ENCODE measurements at places on chromosomes 1 and 21.
A peak's percentile ranks its signal among the peaks of the same experiment; 100 is the strongest.

- DNase-seq: no peak
Observed at GRCh38 chr1:162838863-162839262, 22.1 kb downstream of the CCDC190 start.

DNA sequence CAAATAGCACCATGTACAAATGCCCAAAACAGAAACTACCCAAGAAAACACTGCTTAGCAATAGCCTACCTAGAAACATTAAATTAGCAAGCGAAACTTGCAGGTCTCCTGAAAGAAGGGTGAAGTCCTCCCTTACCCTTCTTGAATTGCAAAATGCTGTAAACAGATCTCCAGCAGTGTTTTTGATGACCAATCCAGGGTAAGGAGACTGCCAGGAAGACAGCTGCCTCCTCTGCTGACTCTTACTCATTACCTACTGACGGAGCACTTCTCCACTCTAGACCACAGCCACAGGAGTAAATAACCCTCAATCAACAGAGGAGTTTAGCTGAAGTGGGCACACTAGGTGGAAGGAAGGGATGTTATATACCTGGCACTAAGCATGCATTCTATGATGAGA, 32.2 kb upstream of the GADD45A start:
- no peak for DNase-seq

GRCh38 chr1:209787551-209787950, 3.2 kb upstream of the C1orf74 start:
- no peak for DNase-seq

DNA sequence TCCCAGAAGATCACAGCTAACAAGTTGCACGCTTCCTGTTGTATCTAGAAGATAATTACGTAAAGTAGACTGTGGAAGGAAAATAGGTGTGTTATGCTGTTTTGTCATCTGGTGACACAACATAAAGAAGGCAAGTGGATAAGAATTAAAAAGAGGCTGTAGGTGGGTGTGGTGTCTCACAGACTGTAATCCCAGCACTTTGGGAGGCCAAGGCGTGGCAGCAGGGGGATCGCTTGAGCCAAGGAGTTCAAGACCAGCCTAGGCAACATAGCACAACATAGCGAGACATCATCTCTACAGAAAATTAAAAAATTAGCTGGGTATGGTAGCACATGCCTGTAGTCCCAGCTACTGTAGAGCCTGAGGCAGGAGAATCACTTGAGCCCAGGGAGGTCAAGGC, 17.9 kb upstream of the ZNF281 start:
- DNase-seq: no peak

GRCh38 chr21:35643176-35643575, 417.1 kb downstream of the SETD4 start:
- DNase-seq: no peak

DNA sequence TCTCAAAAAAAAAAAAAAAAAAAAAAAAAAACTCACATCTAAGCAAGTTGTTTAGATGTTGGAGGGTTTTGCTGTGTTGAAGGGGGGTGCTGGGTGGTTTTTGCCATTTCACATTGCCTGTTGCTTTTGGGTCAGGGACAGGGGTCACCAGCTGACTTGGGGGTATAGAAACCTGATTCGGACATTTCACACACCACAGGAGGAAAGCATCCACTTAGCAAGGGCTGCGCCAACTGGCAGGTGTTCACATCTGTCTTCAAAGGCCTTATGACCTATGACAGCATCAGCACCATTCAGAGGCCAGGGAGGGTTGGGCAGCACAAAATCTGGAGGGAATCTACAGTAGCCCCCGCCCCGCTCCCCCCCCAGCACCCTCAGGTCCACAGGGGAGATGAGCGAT, 45.2 kb downstream of the SYF2 start:
- DNase-seq: no peak

GRCh38 chr1:114340892-114341291, 170.1 kb downstream of the TRIM33 start:
- DNase-seq: no peak

DNA sequence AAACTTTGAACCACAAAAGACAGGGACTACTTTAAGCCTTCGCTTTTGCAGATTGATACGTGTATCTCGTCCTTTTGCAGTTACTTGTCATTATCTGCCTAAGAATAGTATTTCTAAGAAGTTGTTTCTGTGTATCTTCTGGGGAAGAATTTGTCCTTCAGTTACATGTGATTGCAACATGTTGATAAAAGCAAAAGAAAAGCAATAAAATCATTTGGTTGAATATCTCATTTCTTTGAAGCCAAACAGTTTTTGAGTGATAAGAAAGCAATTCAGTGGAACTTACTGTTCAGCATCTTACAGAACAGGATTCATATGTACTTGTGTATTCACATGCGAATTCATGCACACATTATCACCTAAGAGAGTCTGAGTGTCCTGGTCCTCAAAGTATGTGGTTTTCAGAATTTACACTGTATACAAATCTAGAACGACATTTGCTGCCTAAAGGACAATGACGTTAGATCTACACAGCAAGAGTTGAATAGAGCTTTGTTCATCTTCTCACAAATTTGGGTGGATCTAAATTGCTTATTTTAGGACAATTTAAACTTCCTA, 66.7 kb upstream of the MRPS6 start:
- DNase-seq: no peak

GRCh38 chr1:187872550-187872949, 1043.8 kb downstream of the PLA2G4A start:
- no peak for DNase-seq

DNA sequence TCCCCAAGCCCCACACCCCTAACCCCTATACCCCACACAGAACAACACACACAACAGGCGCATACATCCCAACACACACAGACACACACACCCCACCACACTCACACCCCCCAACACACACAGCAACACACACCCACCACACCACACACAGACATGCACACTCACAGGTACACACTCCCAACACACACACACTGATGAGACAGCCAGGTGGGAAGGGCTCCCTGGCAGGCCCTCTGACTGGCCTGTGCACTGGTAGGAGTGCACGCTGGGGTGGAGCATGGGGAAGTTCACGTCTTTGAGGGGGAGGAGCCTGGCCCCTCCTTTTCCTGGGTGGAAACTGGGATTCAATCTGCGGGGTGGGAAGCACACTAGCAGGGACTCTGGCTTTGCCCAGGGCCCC, 116.7 kb downstream of the RHOU start:
- no peak for DNase-seq

- no peak for DNase-seq
Observed at GRCh38 chr1:32743380-32744070, 41.0 kb upstream of the SYNC start.

- DNase-seq: no peak
Observed at GRCh38 chr1:213250041-213250440, 199.0 kb downstream of the RPS6KC1 start.

DNA sequence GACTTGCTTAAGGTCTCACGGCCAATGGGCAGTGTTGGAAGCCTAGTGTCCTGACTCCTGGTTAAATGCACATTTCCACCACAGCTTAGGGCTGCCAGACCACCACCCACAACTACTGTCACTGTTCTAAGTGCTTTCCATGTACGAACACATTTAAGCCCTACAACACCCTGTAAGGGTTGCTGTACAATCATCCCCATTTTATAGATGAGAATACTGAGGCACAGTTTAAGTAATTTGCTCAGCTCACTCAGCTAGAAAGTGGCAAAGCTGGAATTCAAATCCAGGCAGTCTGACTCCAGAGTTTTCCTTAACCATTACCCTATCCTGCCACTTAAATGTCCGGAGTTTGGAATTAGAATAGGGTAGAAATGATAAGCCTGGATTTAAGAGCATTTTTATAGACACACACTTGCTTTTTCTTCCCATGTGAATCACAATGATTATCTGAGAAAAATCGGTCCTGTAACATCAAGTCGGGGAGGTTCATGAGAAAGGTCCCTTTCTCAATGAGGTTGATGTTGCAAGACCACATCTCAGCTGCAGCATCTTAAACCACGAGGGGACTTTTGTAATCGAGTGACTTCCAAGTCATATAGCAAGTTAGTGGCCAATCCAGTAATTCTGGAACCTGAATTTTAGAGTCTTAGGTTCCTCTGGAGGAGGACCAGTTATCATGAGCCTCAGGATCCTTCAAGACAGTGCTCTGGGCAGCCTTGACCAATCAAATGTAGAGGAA, 8.6 kb downstream of the E2F2 start:
- DNase-seq: no peak

DNA sequence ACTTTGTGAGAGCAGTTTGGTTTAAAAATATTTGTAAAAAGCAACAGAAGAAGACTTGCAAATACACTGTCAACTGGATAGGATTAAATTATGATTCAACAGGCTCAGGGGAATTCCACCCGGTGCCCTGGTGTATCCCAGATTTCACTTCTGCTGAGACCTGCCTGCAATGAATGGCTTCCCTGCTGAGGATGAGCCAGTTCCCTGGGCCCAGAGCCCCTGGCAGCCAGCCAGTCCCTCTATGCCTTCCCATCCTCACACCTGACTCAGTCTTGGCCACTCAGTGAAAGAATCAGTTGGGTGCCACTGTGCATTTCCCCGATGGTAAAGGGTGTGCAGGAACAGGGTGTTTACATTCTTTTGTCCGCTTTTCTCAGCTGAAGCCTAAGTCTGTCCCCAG, 64.4 kb downstream of the KCTD3 start:
- DNase-seq: peak; percentile 96

DNA sequence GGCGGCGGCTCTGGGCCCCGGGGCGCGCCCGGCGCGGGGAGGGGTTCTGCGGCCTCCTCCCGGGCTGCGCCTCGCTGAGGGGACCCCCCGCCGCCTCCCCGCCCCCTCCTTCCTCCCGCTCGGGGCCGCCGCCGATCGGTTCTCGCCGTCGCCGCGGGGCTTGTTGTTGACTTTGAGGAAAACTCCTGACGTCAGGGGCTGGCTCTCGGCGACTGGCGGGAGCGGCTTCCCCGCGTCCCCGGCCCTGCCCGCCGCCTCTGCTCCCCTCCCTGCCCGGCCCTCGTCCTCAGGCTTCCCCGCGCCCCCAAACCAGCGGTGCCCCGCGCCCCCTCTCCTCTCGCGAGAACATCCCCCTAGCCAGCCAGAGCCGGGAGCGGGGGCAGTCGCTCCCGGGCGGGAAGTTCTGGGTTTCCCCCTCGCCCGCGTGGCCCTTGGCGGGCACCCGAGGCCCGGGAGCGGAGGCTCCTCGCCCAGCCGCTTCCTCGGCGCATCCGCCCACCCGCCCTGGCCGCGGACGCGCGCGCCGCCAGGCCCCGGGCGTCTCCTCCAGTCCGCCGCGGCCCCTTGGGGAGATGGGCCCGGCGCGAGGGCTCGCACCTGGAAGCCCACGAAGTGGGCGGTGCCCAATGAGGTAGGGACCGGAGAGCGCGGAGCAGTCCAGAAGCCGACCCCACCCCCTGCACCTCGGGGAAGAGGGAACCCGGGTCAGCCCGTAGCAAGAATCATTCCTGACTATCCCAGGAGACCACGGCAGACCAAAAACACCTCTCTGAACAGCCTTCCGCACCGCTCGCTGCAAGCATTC, 611 bp upstream of the AKT3 start:
- DNase-seq: peak; percentile 95

DNA sequence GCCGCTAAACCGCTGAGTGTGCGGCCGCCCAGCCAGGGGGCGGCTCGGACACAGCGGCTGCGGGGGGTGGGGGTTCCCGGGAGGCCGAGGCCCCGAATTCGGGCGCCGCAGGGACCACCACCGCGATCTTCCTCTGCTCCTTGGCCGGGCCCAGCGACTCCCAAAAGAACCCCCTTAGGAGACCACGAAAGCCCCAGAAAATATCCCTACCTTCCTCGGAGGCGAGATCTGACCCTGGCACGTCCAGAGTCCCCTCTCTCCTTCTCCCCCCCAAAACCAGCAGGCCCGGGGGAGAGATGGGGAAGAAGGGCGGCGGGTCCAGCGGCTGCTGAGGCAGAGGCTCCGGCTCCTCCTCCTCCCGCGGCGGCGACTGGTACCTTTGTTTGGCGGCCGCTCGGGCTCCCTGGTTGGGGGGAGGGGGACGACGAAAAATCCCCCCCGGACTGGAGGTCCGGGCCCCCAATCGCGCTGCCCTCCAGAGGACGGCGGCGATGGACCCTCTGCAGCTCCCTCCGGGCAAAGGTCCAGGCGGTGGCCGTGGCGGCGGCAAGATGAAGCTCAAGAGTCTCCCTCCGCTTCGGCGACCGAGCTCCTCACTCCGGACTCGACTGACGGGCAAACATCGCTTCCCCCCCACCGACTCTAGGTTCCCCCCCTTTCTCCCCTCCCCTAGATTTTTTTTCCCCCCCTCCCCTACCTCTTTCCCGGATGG, at the start of gene ARID4B:
ARID4B (minus strand) TSS at position 621 of the 712 bp plus-strand sequence. CDS start 1,260 bp downstream, outside the sequence.
- peak; percentile 71 for DNase-seq

DNA sequence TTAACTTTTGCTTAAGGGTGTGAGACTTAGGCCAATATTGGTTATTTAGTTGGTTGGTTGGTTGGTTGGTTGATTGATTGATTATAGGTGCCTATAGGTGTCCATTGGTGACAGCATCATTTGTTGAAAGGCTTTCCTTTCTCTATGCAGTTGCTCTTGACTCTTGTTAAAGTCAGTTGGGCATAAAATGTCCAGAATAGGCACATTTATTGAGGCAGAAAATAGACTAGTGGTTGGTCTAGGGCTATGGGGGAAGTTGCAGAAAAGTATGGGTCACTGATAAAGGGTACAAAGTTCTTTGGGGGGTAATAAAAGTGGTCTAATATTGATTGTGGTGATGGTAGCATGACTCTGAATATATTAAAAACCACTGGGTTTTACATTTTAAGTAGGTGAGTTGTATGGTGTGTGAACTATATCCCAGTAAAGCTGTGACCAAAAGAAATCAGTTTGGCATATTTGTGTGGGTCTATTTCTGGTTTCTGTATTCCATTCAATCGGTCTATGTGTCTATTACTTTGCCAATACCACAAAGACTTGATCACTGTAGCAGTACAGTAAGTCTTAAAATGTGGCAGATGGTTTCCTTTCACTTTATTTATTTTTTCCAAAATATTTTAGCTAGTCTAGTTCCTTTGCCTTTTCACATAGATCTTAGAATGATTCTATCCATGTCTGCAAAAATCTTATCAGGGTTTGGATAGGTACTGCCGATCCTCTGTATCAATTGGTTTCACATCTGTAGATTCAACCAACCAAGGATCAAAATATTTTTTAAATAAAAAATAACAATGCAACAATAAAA, 63.0 kb downstream of the ATP1A1 start:
- no peak for DNase-seq

- DNase-seq: no peak
Observed at GRCh38 chr1:234231061-234231892, 142.0 kb upstream of the COA6 start.

DNA sequence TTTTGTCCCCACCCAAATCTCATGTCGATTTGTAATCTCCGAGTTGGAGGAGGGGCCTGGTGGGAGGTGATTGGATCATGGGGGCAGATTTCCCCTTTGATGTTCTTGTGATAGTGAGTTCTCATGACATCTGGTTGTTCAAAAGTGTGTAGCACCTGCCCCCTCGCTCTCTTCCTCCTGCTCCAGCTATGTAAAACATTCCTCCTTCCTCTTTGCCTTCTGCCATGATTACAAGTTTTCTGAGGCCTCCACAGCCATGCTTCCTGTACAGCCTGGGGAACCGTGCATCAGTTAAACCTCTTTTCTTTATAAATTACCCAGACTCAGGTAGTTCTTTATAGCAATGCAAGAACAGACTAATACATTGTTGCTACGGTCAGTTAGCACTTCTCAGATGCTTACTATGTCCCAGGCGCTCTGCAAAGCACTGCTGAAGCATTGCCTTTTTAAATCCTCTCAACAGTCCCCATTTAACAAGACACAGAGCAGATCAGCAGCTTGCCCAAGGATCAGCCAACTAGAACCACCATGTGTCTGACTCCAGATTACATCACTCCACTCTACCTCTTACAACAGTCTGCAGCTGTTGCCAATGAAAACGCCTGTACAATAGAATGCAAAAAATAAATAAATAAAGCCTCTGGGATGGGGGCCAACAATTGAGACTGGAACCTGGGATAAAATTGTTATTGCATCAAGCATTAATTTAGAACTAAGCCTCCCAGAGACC, 52.4 kb upstream of the USP1 start:
- DNase-seq: peak; percentile 56

All from NCI-H146 (cell line).